Esophagus muscularis mucosa (tissue), 4 donors: ENCODE measurements at places on chromosomes 13 and 19.
A peak's percentile ranks its signal among the peaks of the same experiment; 100 is the strongest.

DNA sequence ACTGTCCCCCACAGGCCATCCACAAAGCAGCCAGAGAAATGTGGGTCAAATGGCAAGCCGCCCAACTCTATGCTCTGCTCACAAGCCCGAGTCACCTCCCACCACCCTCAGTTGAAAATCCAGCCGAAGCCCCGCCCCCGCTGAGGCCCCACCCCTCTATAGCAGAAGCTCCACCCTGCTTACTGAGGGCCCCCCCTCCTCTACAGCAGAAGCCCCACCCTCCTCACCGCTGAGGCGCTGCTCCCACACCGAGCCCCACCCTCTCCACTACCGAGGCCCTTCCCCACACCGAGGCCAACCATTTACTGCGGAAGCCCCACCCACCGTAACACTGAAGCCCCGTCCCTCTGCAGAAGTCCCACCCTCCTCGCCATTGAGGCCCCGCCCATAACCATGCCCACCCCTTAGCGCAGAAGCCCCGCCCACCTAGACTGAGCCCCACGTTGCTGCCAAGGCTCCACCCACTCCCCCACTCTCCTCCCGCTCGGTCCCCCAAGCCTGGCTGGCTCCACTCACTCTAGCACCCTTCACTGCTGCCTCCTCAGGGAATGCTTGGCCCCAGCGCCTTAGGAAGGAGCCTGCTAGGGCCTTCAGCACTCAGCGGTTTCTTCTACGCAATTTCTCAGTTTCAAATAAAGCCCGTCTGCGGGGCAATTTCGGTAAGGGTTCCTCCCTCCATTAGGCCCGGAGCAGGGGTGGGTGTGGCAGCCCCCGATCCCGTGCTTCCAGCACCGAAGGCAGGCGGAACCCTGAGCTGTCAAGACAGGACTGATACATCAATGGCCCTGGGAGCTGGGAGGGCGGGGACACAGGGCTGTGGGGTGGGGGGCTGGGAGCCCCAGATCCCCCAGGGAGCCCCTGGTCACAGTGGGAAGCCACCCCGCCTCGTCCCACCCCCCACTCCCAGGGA is 9.0 kb upstream of the MYDGF start:
- DNase-seq: no peak

GRCh38 chr13:77386880-77387606 is 60.1 kb upstream of the MYCBP2 start:
- no peak for DNase-seq

- DNase-seq: no peak
These were observed 198.5 kb downstream of the KATNAL1 start for GRCh38 chr13:30108913-30109237.

DNA sequence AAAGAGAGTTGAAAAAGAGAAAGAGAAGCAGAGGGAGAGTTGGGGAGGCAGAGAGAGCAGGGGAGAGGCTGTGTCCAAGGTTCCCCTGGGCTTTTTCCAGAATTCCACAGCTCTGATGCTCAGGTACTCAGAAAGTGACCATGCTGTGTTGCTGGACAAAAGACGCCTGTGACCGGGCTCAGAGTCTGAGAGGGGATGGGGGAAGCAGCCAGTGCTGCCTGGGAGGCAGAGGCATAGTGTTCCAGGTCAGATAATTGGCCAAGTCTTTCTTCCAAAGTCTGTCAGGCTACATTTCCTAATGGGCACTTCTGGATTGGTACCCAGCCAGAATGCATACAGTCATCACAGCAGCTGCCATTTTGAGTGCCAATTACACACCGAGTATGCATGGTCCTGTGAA is 86.1 kb downstream of the PTPRS start:
- DNase-seq: no peak

DNA sequence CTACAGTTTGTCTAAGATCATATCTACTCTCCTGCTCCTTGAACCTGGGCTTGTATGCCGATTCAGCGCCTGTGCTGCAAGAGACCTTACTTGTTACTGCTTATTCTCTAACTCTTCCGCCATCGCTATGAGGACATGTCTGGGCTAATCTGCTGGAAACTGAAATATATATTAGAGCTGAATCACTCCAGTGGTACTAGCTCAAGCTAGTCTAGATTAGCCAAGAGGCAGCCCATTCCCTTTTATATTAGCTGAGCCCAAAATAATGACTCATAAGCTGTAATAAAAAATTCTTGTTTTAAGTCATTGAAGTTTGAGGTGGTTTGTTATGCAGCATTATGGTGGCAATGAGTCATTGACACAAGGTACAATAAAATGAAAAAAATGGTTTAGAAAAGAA is 52.8 kb downstream of the SLC6A16 start:
- peak; percentile 64 for DNase-seq

GRCh38 chr13:66322193-66322740 is 907.9 kb downstream of the PCDH9 start:
- DNase-seq: no peak
